Kidney epithelial cell (primary cell): ENCODE measurements at places on chromosomes 4 and X. TPM values are rescaled to one million over a fixed set of nuclear protein-coding genes. Genes with fewer than 3 reads are reported as not detected.

The ZAR1 gene
- not detected in 2 replicates for total RNA-seq

DNA sequence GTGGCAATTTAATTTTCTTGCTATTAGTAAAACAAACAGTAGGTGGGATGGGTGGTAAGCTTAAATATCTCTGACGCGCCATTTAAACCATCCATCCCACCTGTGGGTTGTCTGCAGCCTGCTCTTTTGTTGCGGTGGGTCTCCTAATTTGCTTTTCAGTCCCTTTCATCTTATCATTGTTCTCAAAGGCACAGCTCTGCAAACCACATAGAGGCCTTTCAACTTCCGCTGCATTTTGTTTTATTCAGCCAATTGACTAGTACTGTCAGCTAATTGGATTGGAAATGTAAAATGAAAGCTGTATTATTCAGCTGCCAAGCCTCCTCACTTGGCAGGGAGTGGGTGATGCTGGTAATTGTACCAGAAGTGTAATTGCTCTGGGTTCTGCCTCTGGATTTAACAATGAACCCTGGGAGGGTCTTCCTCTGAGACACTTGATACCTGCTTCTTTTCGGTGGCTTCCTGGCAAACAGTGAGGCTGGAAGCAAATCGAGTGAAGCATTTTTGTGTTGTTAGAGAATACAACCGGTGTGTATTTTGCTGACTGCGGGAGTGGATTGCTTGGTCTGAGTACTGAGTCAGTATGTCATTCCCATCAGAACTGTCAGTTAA lies 165.6 kb downstream of the FRAS1 start:
- DNase-seq = no peak

GRCh38 chr4:111210595-111210994 lies 587.7 kb upstream of the PITX2 start:
- no peak for DNase-seq

DNA sequence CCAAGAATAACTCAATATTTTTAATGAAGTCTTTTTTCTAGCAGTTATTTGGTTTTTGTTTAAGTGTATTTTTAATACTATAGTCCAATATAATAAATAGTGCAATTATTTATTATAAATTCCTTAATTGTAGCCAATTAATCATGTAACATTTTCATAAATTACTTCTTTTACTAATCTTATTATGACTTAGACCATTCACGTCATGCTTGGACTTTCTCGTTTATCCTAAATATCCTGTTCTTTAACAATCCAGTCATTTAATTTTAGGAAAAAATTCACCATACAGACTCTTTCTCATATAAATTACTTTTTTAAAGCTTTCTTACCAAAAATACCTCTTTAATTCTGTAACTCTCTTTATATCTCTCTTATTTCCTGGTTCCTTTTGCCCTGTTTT lies 350.1 kb downstream of the AR start:
- DNase-seq = no peak

- DNase-seq = no peak
Measured at GRCh38 chr4:140688711-140689598, 67.2 kb downstream of the TBC1D9 start.
